Astrocyte of the cerebellum (primary cell): ENCODE measurements at places on chromosomes 2 and 18.

- DNase-seq, result no peak
Observed at GRCh38 chr2:236603361-236604015, 33.9 kb downstream of the ACKR3 start.

DNA sequence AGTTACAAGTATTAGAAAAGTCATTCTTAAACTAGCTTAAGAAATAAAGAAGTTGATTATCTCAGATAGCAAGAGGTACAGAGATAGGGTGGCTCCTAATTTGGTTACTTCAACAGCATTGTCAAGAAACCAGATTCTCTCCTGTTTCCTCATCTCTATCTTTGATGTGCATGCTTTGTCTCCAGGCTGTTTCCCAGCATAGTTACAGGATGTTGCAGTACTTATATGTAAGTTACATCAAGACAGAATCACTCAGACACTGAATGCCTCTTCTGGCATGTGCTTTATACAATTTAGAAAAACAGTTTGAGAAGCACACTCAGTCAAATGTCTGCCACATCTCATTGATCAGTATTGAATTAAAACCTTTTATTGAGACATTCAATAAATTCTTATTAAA is 189.5 kb upstream of the UBE2E3 start:
- no peak for DNase-seq

DNA sequence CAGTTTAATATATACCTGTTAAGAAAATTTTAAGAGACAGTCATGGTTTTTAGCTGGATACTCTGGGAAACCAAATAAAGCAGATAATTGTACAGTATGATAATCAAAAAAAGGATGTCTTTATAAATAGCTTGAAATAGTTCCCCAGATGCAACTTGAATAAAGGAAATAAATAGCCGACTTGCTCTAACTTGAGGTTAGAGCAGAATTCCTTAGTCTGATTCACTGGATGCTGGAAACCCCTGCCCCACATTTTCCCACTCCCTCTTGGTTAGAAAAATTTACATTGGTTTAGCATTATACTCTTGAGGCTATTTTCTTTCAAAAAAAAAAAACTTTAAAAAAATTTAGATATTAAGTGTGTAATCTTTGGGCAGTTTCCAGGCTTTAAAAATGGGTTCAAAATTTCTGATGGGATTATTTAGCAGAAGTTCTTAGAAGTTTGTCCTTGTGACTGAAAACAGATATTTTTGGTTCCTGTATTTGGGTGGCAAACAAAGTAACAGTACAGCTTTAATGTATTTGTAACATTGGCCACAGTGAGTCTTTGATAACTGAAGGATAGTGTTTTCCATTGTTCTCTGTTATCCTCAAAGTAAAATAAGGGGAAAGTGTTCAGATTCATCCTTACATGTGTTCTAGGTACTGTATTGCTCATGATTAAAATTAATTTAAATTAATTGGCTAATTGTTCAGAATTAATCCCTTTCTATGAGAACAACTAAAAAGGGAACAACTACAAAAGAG is 39.6 kb downstream of the ITGAV start:
- DNase-seq, result no peak

- peak; percentile 98 for DNase-seq
Observed at GRCh38 chr2:75605770-75606529, 40.6 kb upstream of the MRPL19 start.

DNA sequence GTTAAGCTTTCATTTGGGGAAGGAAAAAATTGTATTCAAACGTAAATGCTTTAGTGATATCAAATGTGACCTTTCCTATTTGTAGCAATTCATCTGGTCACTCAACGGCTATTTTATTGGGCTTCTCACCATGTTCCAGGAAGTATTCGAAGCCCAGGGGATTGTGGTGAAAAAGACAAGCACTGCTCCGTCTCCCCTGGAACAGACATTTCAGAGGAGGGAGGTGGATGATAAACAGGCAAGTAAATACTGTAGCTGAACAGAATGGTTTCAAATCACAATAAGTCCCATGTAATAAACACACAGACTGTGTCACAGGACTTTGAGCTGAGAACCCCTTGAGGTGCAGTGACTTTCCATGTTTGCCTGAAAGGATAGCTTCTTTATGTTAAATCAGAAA is 464.7 kb upstream of the HNRNPA3 start:
- no peak for DNase-seq

DNA sequence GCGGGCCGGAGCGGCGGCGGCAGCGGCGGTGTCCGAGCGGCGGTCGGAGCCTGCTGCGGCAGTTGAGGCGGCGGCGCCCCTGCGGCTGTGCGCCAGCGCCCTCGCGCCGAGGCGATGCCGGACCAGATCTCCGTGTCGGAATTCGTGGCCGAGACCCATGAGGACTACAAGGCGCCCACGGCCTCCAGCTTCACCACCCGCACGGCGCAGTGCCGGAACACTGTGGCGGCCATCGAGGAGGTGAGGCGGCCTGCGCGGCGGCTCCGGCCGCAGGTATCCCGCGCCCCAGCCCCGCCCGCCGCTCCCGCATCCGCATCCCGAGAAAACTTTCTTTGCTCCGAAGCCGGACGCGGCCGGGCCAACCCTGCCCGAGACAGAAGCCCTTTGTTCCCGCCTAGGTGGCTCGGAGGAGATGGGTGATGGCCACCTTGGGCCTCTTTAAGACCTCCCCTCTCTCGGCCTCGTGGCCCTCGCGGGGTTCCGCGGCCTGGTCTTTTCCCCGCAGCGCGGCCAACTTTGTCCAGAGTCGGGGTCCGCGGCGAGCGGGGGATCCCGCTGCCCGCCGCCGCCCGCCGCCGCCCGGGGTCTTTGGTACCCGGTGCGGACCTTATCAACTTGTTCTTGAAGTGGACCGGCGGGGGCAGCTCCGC is 504 bp downstream of the ASAP2 start:
- DNase-seq, result no peak

DNA sequence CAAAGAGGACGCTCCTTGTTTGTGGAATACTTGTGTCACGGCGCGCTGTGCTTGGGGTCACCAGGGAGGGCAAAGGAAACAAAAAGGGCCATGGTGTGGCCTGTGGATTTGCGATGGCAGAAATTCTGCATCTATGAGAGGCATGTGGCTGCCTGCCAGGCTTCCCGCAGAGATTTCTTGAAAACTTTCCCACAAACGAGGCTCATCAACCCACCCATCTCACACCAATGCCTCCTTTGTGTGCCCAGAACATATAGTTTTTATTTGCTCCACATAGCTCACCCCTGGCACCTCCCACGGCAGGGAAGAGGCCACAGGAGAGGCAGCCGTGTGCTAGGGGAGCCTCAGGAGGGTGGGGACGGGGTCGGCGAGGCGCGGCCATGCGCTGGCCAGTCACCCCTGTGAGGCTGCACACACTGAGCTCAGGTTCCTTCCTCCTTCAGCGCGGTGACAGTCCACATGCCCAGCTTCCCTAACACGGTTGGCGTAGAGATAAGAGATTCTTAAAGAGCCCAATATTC is 100.3 kb downstream of the MBP start:
- DNase-seq, result peak; percentile 27

GRCh38 chr2:66839551-66840320 is 404.8 kb downstream of the MEIS1 start:
- peak; percentile 88 for DNase-seq

GRCh38 chr2:231715499-231715837 is 7.1 kb downstream of the PTMA start:
- no peak for DNase-seq

DNA sequence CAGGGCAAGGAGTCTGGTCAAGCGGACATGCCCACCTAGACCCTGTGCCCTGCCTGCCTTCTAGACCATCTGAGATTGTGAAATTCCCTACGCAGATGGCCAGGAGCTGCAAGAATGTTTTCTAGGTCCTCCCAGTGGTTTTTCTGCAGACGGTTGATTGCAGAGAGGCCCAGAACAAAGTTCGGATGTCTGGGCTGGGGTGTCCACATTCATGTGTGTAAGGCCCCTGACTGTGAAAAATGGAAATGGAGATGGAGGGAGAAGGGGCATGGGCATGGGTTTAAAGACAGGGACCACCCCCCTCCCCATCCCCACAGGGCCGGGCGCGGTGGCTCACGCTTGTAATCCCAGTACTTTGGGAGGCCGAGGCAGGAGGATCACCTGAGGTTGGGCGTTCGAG is 11.8 kb downstream of the ARHGAP25 start:
- no peak for DNase-seq

- no peak for DNase-seq
Observed at GRCh38 chr2:148613231-148614013, 31.1 kb upstream of the EPC2 start.

DNA sequence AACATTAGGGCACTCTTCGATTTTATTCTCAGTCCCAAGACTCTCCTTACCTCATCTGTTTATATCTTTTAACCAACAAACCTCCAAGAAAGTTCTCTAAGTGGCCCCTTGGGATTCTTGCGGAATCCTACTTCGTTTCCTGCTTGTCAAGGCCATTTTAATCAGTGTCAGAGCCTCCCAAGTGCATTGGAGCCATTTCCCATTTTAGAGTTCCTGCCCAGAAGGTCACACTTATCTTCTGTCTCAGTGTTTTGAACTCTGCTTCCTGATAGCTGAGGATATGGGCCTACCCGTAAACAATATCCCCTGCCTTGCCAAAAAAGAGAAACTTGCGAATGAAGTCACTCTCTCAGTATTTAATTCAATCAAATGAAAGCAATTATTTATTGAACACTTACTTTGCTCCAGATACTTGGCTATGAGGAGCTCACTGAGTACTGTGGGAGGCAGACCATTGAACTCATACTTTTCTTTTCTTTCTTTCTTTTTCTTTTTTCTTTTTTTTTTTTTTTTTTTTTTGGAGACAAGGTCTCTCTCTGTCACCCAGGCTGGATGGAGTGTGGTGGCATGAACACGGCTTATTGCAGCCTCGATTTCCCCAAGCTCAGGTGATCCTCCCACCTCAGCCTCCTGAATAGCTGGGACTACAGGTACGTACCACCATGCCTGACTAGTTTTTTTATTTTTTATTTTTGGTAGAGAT is 5.7 kb upstream of the NOSTRIN start:
- DNase-seq, result no peak
